Activated effector memory CD4-positive, alpha-beta T cell treated with Interleukin-2 at 50 U/mL for 16 hours (primary cell): ENCODE measurements at places on chromosomes 6 and 20.

DNA sequence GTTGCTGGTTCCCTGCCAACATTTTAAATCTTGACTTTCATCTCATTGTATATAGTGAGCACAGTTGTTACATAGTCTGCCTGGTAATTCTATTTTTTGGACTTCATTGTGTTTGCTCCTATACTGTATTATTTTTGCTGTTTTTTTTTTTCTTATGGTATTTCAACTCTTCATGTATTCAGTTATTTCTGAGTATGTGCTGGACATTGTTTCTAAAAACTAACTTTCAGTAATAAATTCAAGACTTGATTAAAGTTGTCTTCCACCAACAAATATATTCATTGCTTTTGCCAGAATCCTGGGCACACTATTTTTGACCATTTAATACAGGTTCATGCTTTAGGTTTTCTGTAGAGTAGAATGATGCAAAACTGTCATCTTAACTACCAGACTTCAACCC is 698.3 kb downstream of the MAFB start:
- DNase-seq = no peak

GRCh38 chr20:51961964-51962761 is 159.8 kb upstream of the SALL4 start:
- no peak for DNase-seq

GRCh38 chr6:52552278-52552643 is 24.6 kb downstream of the TRAM2 start:
- DNase-seq = no peak

- no peak for DNase-seq
These were observed 110.1 kb upstream of the NXT1 start for GRCh38 chr20:23240519-23240918.

GRCh38 chr6:64476935-64477334 is 841.3 kb downstream of the PHF3 start:
- DNase-seq = no peak

DNA sequence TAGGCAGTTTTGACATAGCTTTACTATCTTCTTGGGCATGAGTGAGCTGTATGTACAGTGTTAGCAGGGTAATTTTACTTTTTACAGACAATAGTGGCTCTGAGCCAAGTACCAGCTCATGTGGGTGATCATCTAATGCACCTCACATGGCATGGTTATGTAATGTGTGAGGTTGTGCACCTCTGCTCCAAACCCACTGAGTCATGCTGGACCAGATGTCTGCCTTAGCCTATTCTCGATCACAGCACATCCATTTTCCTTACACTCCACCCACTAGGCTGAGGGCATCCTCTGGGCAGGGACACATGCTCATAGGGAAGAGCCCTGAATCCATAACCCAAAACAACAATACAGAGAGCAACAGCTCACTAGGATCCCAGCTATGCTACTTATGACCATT is 71.6 kb upstream of the FBXL4 start:
- DNase-seq = no peak

DNA sequence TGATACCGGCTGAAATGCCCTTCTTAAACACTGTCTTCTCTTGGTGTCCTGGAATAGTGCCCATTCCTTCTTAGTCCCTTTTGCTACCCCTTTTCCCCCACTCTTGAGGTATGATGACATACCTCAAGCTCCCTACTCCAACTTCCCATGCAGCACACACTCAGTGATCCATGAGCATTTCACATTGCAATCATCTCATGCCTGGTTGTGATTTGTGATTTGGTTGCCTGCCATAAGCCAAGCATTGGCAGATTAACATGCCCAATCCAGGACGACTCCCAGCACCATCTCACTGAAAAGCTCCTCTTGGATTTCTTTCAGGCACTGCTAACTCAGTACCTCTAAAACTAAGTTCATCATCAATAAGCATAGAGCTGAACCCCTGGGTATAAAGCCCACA is 14.7 kb upstream of the PTPRA start:
- DNase-seq = no peak

DNA sequence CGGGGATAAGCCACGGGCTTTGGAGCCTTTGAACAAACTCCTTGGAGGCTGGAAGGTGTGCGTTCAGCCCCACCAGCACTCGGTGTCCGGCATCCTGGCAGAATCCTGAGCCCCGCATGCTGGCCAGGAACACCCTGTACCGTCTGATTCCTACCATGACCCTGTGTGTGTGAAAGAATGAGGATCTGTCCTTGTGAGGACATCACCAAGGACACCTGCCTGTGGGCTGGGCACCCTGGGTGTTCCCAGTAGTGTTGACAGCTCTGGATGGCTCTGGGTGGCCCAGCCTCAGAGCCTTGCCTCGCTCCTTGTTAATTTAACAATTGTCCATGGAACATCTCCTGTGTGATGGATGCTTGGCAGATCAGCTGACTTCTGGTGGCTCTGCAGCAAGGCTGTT is 234.3 kb downstream of the QKI start:
- DNase-seq = no peak

- no peak for DNase-seq
These were observed 90.7 kb upstream of the POPDC3 start for GRCh38 chr6:105270511-105270910.

DNA sequence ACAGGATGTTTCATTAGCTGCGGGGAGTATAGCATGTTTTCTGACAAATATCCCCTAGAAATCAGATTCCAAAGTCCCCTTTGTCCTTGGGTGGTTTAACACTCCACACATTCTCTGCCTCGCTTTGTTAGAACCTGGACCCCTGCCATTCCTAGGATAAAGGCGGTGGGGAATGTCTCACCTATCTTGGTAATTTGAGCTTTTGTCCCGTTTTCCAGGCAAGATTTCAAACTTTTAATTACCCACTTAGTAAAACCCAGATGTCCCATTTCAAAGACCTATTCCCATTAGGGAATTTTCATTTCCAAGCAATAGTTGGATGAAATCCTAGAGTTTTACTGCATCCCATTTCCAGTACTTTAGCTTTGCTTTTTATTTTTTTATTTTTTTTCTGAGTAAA is 501.0 kb upstream of the MAP3K7 start:
- no peak for DNase-seq

GRCh38 chr20:16608277-16608650 is 35.0 kb upstream of the KIF16B start:
- DNase-seq = no peak

GRCh38 chr6:160428069-160428430 is 79.9 kb downstream of the SLC22A3 start:
- no peak for DNase-seq

GRCh38 chr20:822651-823573 is 10.6 kb upstream of the FAM110A start:
- DNase-seq = no peak

DNA sequence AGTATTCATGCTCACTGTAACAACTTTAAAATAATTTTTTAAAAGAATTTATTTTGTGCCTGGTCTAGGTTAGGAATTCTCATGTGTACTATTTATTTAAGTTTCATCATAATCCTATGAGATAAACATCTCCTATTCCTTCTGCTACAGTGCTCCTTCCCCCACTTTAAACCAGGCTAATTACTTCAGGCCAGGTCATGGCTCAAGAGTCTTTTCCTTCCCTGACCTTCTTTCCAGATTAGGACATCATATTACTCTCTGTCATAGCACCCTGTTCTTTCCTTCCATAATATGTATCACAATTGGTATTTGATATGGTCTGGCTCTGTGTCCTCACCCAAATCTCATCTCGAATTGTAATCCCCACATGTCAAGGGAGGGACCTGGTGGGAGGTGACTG is 239.0 kb downstream of the BTBD9 start:
- DNase-seq = no peak

DNA sequence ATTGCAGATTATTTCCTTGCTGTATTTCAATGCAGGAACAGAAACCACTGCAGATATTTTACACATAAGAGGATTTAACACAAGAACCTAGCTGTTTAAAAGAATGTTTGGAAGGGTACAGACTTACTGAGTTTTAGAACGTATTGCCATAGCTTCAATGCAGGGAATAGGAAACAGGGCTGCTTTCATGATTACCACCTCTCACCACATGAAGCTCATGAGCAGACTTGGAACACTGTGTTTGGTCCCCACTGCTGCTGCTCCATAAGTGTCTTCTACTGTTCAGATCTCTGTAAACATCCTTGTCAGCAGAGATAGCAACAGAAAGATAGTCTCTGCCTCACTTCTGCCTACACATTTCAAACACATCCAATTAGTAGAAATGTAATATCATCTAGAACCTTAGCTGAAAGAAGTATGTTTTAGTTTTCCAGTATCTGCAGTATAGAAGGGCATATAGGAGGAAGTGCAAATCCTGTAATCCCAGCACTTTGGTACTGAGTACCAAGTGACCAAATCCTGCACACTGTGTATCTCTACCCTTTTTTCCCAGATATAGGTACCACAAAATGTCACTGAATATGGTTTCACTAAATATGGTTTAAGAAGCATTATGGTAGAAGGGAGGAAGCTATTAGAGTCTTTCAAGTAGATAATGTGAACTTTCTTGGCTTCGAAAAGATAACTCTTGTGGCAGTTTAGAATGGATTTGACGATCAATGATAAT is 51.9 kb downstream of the STXBP5 start:
- no peak for DNase-seq

DNA sequence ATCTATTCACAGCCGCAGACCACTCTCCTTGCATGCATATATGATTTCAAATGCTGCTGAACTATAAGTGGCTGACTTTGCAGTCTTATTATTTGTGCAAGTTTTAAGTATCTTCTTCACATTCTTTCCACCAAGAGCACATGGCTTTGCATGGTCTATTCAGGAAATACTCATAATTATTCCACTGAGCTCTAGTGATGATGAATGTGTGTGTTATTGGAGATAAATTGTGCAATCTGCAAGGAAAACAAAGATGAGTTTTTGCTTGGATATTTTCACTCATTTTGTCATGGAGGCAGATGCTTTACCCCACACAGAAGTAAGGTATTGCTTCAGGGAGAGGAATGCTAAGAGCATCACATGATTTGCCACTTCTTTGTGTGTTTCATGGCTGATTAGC is 764.6 kb downstream of the TBC1D32 start:
- no peak for DNase-seq

DNA sequence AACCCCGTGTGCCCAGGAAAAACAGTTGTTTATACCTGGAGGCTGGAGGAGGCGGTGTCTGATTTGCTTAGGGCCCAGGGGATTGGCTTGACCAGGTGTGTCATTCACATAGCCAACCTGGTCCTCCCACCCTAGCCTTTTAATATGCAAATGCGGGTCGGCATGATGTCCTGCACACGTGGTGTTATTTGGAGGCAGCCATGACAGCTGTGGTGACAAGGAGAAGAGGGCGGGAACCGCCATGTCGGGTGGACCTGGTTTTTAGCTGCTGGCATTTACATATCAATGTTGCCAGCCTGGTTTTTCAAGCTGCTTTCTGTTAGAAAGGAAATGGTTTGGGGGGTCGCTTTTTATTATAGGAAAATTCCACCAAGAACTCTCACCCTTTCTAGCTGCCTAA is 291.4 kb upstream of the QKI start:
- DNase-seq = no peak

DNA sequence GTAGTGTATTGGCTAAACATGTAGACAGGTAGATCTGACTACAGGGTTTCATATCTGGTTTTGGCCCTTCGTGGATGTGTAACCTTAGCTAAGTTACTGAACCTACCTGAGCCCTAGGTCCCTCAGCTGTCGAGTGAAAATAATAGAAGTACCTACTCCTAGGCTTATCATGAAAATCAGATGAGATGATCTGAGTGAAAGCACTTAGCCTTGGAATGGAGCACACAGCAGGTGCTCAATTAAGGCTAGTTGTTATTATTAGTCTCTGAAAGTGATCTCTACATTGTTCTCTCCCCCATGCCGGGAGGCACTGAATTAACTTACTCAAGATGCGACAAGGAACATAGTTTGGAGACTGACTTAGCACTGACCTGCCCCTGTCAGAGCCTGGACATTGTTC is 174.7 kb upstream of the ZNF217 start:
- no peak for DNase-seq

- no peak for DNase-seq
These were observed 747.2 kb downstream of the KHDRBS2 start for GRCh38 chr6:61538801-61539200.

DNA sequence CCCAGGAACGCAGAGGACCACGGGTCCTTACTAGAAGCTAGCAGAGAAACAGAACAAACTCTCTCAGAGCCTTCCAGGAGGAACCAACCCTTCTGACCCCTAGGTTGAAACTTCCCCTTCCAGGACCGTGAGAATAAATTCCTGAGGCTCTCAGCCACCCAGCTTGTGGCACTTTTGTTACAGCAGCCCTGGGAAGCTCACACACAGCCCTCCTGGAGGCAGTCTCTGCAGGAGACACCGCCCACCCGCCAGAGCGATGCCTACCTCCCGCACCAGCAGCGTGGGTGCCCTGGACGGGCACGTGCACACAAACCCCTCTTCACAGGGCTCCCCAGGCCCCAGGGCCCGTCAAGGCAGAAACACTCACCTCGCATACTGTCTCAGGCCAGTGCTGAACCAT is 4.2 kb downstream of the RNASET2 start:
- no peak for DNase-seq

- DNase-seq = no peak
These were observed 147.5 kb downstream of the FLRT3 start for GRCh38 chr20:14189794-14190402.

- DNase-seq = no peak
These were observed 20.5 kb downstream of the BPIFA2 start for GRCh38 chr20:33188421-33188820.

DNA sequence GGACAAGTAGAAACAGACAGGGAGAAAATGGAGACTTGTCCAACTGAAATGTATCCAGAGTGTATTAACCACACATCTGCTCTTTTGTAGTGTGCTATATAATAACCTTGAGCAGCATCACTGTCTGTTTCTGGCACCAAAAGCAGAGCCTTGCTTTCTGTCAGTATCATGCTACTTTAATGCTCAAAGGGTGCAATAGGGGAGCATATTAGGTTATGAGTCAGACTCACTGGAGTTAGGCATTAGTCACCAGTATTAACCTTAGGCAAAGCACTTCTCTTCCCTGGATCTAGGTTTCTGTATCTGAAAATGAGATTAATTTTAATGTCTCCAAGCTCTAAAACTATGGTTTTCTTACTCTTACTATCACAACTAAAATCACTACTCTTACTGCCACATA is 280.1 kb downstream of the TFAP2B start:
- no peak for DNase-seq

- DNase-seq = no peak
These were observed 685.3 kb upstream of the MARCKS start for GRCh38 chr6:113171882-113172281.

DNA sequence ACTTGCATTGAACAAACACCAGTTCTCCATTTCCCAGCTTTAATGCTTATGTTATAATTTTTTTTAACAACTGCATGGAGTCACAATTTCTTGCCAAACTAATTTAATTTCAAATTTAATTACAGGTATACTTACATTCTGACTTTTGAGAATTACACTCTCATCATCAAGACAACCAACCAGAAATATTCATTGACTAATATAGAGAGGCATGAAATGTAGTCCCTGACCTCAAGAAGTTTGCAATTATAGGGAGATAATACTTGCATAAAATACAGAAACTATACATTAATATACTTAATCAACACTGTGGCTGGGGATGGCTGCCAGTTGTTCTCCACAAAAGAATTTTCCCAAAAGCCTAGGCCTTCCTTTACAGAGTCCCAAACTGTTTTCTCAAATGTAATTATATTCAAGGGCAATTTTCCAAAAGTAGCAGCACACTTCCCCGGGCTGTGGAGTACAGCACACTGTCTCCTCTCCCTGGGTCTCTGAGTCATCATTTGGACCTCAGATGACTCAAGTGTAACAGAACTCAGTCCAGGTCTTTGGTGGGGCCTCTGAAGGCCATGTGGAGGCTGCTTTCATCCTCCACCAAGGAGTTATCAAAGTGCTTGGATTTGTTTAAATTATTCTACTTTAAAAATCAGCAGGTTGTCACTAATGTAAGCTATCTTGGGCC is 114.1 kb downstream of the KIF16B start:
- no peak for DNase-seq
